ENCODE measurements at places on chromosomes 6 and 20. TPM values are rescaled to one million over a fixed set of nuclear protein-coding genes. Genes with fewer than 3 reads are reported as not detected.

Gene CLPSL2
- not detected for total RNA-seq

GRCh38 chr6:40138273-40138720 lies 204.0 kb upstream of the MOCS1 start:
- DNase-seq: no peak

DNA sequence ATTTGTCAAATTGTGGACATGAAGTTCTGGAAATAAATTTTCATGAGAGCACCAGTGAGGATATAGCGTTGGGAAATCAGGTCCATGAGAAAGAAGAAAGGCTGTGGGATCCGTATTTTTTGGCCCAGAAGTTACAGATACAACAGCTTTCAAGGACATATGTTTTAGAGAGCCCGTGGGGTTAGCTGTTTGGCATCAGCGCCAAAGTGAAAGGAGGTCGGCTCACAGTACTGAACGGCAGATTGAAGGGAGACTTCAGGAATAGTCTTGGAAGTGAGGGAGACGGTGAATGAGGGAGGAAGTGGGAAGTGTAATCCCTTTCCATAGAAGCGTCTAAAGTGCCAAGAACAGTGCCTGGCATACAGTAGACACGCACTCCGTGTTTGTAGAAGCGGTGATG lies 31.8 kb downstream of the ZDHHC14 start:
- no peak for DNase-seq

DNA sequence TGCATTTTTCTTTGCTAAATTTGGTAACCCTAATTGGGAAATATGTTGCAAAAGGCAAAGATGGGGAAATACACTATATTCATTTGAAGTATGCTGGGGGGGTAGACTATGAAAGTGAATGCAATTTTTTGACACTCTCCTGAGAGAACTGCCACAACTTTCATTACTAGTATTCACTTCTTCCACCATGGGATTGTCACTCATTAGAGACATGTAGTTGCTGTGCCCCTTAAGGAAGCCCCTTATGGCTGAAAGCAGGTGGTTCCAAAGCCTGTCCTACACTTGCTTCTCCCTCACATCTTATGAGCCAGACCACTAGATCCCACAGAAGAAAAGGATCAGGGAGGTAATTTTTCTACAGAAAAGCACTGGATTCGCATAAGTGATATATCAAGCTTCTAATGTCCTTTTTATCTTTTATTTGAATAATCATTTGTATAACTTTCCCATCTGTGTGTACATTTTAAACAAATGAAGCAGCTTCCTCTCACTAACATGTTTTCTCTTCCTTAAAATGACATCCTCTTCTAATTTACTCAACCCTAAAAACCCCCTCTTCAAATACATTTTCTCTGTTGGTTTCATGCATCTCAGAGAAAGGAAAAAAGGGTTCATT lies 83.8 kb downstream of the GCLC start:
- DNase-seq: no peak

GRCh38 chr6:107928984-107929383 lies 29.0 kb downstream of the SEC63 start:
- no peak for DNase-seq

Gene GMDS
- 5.3 TPM for total RNA-seq

DNA sequence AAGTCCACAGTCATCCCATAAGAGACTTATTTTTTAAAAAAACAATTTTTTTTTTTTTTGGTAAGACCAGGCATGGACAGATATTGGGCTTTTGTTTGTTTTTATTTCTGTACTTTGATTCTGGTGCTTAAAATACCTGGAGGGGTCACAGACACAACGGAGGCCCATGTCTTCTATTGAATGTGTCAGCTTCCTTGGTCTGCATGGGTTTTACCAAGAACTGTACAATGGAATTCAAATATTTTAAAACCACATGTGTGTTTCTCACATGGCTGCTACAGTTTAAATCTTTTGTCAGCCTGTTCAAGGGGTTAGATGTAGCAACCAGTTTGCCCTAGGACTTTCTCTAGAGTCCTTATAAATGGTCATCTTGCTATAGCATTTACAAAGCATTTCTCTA lies 139.8 kb downstream of the SOX4 start:
- no peak for DNase-seq

Gene MCCD1
- total RNA-seq: not detected

- no peak for DNase-seq
Measured at GRCh38 chr6:103215847-103216246, 1643.9 kb downstream of the HACE1 start.

- DNase-seq: no peak
Measured at GRCh38 chr20:10177326-10177725, 41.3 kb upstream of the SNAP25 start.

Gene DEFB128
- not detected for total RNA-seq

Gene THBS2
- 6.5 TPM for total RNA-seq

DNA sequence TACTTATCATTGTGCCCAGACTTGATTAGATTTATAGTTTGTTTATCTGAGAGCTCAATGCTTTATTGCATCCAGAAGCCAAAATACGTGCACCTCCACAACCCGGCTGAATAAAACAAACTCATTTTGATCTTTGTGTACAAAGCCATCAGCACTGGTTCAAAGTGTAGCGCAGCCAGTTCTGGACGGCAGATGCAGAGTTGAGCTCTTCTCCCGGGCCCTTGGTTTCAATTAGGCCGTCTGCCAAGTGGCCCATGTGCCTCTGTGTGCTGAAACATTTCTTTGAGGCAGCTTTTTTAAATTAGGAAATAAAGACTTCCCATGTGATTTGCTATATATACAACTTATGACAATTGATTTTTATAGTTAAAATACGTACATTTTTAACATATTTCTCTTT lies 96.2 kb upstream of the RSPO3 start:
- no peak for DNase-seq

DNA sequence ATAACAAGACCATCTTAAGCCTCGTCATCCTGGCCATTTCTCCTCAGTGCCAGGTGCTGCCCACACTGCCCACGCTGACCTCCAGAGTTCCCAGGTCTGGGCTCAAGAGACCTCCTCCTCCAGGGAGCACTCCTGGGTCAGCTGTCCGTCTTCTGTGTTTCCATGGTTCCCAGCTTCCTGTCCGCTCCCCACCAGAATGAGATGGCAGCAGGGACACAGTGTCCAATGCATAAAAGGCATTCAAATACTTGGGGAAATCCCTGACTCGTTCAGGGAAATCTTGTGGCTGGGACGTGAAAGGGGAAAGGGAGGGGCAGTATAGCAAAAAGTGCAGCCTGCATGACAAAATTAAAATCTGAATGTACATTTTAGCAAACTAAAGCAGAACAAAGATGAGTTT lies 54.3 kb downstream of the SLC23A2 start:
- no peak for DNase-seq

DNA sequence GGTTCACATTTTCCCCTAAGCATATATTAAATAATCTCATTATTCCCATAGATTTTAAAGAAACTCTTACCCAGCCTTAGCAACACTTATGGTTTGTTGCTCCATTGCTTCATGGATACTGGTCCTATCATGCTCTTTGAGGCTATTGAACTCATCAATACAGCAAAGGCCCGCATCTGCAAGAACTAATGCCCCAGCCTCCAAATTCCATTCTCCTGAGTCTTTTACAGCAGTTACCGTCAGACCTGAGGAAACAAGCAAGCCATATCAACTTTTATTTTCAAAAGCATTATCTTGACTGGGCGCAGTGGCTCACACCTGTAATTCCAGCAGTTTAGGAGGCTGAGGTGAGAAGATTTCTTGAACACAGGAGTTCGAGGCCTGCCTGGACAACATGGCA lies 37.7 kb upstream of the ASF1A start:
- no peak for DNase-seq

- DNase-seq: no peak
Measured at GRCh38 chr6:96469312-96469711, 52.3 kb upstream of the UFL1 start.

Gene GMPR
- total RNA-seq: 2.4 TPM

DNA sequence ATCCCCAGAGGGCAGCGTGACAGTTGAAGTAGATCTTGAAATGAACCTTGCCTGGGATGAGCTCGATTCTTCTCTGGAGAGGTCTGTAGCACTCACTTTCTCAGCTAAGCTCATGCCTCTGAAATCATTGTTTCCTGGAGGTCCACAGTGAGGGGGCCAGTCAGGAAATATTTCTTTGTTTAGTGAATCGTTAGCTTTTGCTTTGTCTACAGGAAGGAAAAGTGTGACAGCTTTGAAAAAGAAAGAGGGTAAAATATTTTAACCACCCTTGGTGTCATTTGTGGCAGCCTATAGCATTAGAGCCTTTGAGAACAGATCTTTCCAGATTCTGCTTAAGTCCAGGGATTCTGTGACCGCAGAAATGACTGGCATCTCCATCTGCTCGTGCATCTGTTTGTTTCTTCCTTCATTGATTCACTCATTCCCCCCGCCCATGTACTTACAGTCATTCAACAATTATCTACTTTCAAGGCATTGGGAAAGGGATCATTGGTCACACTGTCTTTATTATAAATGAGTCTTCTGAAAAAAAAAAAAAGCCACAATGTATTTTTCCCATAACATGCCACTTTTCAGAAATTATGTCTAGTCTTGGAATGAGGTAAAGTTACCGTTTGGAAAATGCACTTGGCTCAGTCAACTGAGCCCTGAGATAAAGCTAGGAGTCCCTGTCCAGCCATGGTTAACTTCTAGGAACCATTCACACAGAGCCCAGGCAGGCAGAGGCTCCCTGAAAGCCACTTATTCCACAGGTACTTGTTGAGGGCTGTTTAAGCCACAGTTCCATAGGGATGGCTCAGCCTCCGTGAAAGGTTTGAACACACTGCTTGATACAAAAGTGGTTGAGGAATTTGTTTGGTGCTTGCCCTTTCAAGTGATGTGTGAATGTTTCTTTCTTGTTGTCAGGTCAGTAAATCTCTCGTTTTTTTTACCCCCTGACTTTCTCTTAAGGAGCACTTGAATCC lies 86.0 kb downstream of the TIAM2 start:
- no peak for DNase-seq

- no peak for DNase-seq
Measured at GRCh38 chr6:169263374-169263773, 9.7 kb upstream of the THBS2 start.

DNA sequence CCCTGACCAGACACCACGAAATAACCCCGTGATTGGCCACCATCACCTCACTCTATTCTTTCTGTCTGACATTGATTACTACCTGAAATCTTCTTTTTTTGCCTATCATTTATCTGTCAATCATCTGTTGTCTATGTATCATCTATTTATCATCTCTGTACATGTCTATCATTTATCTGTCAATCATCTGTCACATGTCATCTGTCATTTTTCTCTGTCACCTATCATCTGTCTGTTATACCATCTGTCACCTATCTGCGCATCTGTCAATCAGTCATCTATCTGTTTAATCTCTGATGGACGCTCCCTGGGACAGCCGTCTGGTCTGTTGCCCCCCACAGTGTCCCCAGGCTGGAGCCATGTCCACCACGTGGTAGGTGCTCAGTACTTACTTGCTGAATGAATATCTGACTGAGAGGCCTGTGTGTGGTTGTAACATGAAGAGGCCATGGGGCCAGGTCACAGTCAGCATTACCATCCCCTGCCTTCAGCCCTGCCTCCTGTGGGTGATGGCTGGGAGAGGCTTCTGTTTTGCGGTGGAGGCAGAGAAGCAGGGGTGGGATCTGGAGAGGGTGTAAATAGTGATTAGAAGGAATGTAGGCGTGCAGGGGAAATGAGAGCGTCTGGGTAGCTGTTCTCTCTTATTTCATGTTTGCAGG lies 302.7 kb downstream of the QKI start:
- DNase-seq: no peak

GRCh38 chr20:46123482-46124245 lies 5.5 kb downstream of the CD40 start:
- DNase-seq: no peak

Measured in frontal cortex (tissue), 4 donors.